ACHN (cell line): ENCODE measurements at places on chromosomes 2 and 18.

- DNase-seq: no peak
Observed at GRCh38 chr2:240469239-240469636, 33.8 kb downstream of the GPC1 start.

DNA sequence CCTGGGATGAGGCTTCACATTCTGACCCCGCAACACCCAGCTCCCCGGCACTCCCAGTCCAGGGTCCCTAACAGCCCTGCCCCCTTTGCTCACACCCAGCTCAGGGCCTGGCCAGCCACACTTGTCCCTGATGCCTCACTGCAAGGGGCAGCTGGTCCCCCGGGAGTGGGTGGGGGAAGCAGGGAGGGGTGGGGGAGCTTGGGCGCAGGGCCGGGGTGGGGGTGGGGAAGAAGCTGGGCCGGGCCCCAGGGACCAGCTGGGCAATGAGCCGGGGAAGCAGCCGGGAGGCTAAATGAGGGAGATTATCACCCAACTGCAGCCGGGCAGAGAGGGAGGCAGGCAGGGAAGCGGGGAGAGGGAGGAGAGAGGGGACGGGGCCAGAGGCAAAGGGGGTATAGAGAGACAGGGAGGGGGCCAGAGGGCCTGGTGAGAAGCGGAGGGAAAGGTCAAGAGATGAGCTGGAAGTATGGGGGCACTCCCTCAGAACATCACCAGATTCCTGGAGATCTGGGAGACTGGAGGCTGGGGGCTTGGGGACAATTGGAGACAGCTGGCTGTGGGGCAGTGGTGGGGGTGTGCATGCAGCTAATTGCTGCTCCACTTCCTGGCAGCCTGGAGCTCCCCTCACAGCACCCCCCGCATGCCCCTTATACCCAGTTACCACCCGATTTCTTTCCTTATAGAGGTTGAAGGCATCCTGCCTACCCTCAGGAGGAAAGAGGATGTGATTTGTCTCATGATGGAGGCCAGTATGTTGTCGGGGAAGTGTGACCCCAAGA, 2.5 kb upstream of the ASIC4 start:
- DNase-seq: no peak

DNA sequence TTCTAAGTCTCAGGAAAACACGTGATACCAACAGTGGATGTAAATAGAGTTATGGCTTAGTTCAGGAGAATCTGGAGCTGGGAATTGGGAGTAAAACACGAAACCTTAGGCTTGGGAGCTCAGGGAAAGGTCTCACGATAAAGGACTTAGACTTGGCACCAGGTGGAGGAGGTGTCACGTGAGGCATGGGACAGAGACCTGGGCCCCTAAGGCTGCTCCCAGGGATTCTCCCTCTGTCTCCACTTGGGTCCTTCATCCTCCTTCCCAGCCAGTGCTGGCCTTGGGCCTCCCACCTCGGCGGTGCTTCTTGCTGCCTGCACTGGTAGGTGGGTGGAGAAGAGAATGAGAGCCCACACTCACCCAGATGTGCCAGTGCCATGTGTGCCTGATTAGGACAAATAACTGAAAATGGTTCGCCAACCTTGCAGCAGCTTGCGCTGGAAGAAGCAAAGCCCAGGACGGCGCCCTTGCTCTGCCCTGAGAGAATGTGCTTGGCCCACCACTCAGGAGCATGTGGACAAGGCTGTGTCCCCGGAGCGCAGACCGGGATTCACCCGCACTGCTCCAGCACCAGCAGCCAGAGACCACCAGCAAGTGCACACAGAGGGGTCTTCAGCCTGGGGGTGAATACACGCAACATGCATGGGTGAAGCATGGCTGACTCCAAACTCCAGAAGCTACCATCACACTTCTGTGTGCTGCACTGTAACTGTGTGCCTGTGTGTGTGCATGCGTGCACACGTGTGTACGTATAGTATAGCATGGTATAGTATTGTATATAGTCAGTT, 48.1 kb downstream of the PSMG2 start:
- DNase-seq: no peak

GRCh38 chr2:3608373-3609278, 13.7 kb downstream of the COLEC11 start:
- DNase-seq: no peak

- no peak for DNase-seq
Observed at GRCh38 chr2:204207866-204208265, 271.3 kb downstream of the ICOS start.

DNA sequence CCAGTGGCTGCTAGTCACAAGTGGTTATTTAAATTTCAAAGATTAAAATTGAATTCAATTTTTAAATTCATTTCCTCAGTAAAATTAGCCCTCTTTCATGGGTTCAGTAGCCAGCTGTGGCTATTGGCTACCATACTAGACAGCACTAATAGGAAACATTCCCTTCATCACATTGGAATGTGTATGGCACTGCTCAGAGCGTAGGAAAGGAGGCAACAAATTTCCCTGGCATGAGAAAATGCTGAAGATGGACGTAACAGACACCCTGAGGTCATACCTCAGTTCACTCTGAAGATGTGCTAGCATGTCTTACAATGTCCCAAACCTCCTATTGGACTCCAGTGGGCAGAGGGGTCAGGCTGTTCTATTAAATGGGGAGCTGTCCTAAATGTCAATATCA, 96.4 kb downstream of the C1QL2 start:
- DNase-seq: no peak

GRCh38 chr2:28165087-28165635, 227.5 kb upstream of the FOSL2 start:
- no peak for DNase-seq

GRCh38 chr2:237859082-237859433, 365 bp upstream of the RAMP1 start:
- DNase-seq: no peak

DNA sequence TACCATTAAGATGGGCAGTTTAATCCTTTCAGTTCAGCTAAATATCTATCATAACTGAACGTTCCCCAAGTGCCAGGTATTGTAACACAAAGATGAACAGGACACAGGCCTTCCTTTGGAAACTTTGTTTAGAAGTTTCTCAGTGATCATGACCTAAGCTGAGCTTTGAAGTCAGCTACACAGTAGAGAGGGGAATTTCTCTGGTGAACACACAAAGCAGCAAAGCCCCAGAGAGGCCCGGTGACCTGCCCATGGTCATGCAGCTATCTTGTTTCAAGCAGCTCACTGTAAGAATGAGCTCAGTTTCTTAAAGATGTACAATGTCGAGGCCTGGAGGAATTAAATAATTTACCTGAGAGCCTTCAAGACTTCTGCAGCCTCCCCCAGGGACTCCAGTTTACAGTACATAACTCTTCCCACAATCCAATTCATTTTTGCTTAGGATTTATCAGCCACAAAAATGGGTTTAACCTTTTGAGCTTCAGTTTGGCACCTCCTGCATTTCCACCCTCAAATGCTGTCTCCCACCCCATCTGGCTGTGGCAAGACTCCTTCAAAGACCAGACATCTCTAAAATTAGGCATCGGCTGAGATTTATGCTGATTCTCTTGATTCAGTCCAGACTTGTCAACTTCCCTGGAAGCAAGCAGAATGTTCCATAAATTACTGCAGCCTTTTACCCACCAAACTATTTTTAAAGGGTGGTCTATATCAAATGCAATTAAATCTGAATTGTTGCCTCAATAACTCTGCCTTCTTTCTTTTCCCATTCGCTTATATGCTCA, 325.6 kb downstream of the TXNL1 start:
- DNase-seq: no peak

DNA sequence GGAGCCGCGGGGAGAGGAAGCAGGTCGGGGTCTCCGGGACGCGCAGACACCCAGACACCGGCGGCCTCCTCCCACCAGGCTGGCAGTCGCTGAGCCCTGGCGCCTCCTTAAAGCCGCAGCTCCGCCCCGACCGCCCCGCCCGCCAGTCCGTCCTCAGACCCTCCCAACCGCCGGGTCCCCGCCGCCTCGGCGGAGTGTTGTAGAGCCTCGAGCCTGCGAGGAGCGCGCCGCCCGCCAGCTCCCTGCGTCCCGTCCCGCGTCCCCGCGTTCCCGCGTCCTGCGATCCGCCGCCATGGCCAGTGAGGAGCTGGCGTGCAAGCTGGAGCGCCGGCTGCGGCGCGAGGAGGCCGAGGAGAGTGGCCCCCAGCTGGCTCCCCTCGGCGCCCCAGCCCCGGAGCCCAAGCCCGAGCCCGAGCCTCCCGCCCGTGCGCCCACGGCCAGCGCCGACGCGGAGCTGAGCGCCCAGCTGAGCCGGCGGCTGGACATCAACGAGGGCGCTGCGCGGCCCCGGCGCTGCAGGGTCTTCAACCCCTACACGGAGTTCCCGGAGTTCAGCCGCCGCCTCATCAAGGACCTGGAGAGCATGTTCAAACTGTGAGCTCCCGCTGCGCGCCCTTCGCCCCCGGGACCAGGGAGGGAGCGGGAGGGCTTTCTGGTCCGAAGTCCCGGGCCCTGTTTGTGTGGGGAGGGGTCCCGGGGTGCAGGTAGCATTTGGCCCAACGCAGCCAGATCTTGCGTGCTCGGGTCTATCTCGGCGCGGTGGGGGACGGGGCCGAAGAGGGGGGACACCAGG, at the start of gene EFHD1:
TSS of gene EFHD1 (plus strand) at position 192 of the 793 bp plus-strand sequence. CDS start at position 293, 101 bp downstream.
- peak; percentile 29 for DNase-seq

DNA sequence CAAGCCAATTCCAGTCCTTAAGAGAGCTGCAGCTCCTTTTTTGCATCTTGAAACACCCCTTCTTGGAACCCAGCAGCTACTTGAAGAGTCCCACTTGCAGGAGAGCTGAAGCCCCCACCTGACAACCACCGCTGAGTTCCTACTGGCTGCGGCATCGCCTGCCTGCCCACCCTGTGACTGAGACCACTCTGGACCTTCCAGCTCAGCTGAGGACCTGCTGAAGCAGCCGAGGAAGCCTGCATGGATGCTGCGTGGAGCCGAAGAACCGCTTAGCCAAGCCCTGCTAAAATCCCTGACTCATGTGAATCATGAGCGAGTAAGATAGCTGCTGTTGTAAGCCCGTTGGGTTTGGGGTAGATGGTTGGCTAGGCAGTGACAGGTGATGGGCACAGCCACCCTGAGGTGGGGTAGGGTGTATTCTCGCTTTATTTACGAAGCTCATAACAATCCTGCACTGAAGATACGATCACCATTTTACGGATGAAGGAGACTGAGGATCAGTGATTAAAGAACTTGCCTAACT, 78.4 kb downstream of the INHBB start:
- DNase-seq: no peak

- no peak for DNase-seq
Observed at GRCh38 chr18:52289392-52289791, 50.6 kb upstream of the DCC start.

- DNase-seq: no peak
Observed at GRCh38 chr2:52405980-52406379, 1361.6 kb upstream of the CHAC2 start.

- peak; percentile 45 for DNase-seq
Observed at GRCh38 chr2:44230378-44230777, 44.9 kb upstream of the SLC3A1 start.

DNA sequence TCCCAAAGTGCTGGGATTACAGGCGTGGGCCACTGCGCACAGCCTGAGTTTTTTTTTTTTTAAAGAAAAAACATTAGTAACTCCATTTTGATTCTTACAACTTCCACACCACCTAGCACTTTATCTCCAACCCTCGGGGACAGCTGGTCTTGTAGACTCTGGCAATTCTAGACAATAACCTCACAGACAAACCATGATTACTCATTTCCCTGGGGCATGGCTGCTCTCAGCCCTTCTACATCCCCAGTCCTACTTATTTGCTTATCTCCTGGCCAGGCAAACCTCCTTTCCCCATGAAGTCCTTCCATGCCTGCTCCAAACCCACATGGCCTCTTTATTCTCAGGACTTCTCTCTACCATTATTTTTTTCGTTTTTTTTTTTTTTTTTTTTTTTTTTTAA, 91.1 kb downstream of the ACTR3 start:
- no peak for DNase-seq

DNA sequence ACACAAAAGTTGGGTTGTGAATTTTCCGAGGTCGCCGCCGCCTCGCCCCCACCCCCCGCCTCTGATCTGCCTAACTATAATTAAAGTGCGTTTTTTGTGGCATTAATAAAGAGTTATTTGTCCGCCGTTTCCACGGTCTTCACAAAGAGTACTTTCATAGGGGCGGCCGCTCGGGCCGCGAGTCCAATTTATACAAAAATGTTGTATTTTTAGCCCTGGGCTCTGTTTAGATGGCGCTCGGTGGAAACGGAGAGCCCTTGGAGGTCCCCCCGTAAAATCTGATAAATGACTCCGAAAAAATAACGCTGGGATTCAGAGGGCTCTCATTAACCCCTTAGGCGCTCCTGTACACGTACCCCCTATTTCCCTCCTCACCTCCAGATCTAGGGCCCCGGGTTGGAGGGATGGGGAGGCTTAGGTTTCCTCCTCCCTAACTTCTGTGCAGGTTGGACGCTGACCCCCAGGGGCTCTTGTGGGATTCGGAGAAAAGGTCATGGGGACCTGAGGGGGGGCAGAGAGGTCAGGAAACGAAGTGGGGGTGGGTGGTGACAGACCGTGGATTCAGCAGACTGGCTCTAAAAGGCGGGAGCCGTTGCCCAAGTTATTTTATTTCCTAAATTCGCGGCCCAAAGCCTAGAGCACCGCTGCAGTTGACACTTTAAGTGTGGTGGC, 1.9 kb downstream of the CYP26B1 start:
- no peak for DNase-seq

DNA sequence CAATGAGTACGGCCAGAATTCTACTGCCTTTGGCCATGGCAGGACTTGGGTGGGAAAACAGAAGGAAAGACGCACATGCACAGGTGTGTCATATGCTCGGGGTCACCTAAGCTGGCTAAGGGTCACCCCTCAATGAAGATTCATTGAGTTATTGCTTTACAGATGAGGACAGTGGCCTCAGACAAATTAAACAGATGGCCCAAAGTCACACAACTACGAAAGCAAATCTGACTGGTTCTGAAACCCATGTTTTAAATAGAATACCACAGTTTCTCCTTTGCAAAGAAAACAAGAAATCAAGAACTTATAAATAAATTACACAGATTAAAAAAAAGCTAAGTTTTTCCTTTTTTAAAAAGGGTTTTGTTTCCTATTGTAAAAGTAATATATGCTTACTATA, 70.5 kb downstream of the ID2 start:
- no peak for DNase-seq

GRCh38 chr2:10300328-10300920, 2.3 kb upstream of the HPCAL1 start:
- no peak for DNase-seq
